ENCODE measurements at places on chromosomes 13 and 19.

- peak; percentile 48 for DNase-seq
Observed at GRCh38 chr13:76799696-76800095, 86.5 kb downstream of the KCTD12 start.

DNA sequence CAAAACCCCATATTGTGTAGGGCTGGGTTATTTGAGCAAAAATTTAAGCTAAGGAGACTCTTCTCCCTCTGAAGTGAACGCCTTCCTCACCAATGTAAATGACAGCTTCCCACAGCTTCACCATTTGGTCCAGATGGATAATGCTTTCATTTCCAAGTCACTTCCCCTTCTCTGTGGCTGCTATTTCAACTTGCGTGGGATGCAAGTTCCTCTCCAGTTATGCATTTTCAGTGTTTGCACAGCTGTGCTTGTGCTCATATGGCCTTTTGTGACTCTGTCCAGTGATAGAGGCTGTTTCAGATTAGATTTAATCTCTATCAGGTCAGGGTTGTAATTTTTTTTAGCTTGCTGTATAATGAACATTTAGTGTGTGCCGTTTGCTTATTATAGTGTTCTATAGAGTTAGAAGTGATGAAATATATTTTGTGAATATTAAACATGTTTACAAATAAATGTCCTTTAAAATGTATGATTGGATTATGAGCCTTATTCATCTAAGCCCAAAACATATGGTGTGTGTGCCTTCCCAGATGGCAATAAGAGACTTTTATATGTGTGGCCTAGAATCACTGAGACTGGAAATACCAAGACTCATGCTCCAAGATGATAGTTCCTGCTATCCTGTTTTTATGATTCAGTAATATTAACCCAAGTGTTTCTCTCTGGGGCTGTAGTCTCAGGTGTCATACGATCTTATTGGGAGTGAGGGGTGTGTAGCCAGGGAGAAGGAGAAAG lies 86.6 kb downstream of the TNFRSF19 start:
- DNase-seq = peak; percentile 51

GRCh38 chr19:43697295-43697694 lies 18.6 kb upstream of the IRGC start:
- DNase-seq = no peak

GRCh38 chr19:8571006-8571411 lies 6.2 kb downstream of the MYO1F start:
- no peak for DNase-seq

DNA sequence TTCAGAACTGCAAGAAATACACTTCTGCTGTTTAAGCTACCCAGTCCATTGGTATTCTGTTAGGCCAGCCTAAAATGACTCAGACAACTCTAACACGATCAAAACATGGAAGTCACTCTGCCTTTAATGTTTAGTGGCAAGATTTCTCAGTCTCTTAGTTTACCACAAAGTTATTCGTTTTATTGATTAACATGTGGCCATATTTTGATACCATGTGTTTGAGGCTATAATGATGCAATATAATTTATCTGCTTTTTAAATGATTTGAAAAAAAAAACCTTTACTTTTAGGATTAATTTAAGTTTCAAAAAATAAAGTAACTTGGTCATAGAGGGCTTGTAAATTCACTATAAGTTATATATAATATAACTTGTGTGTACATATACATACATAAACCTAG lies 223.4 kb downstream of the SPRY2 start:
- no peak for DNase-seq

DNA sequence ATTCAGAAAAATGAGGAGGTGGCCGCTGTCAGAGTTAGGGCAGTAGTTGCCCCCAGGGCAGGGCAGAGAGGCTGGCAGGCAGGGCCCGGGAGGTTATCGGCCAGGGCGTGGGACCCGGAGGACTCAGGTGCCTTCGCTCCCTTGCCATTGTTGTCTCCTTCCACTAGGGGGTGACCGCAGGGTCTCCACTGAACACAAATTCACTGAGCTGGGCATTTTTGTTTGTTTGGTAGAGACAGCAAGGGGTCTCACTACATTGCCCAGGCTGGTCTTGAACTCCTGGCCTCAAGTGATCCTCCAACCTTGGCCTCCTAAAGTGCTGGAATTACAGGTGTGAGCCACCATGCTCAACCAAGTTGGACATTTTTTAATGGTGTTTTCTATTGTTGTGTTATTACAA lies 25.1 kb downstream of the CARS2 start:
- no peak for DNase-seq

DNA sequence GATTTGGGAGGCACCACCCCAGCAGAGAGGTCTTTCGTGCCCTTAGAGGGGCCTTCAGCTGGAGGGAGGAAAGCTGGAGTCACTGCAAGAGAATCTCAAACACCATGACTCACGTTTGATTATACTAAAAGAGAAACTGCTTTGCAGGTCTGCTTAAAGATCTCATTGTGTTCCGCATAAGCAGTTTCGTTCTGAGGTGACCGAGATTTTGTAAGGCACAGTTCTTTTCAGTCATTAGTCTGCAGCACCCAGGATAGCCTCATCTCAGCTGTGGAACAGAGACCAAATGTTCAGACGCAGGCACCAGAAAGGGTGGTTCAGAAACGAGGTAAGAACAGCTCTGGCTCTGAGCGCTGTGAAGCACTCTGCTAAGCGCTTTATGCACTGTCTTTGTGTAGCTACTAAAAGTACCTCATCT lies 71.2 kb upstream of the GTF3A start:
- no peak for DNase-seq

DNA sequence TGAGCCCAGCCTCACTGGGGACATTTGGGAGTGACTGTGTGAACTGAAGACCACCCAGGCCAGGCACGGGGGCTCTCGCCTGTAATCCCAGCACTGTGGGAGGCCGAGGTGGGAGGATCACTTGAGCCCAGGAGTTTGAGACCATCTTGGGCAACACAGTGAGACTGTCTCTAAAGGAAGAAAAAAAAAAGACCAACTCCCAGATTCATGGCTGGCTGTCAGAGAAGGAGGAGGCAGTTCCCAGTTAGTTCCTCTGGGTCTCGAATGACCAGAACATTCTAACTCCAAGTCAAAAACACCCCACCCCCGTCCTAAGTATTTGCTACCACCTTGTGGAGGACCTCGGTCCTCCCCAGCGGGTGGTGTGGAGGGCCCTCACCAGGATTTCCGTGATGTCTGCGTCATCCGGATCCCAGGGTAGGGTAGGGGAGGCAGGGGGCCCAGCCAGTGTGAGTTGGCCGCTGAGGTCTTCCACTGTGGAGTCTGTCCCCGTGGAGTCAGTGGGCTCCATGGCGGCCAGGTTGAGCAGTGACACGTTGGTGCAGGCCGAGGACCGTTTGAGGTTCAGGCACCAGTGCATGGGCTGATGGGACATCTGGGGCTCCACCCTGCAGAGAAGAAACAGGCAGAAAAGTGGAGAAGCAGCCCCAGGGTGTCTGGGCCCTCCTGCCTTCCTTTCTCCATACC lies 1.3 kb downstream of the TSKS start:
- no peak for DNase-seq

DNA sequence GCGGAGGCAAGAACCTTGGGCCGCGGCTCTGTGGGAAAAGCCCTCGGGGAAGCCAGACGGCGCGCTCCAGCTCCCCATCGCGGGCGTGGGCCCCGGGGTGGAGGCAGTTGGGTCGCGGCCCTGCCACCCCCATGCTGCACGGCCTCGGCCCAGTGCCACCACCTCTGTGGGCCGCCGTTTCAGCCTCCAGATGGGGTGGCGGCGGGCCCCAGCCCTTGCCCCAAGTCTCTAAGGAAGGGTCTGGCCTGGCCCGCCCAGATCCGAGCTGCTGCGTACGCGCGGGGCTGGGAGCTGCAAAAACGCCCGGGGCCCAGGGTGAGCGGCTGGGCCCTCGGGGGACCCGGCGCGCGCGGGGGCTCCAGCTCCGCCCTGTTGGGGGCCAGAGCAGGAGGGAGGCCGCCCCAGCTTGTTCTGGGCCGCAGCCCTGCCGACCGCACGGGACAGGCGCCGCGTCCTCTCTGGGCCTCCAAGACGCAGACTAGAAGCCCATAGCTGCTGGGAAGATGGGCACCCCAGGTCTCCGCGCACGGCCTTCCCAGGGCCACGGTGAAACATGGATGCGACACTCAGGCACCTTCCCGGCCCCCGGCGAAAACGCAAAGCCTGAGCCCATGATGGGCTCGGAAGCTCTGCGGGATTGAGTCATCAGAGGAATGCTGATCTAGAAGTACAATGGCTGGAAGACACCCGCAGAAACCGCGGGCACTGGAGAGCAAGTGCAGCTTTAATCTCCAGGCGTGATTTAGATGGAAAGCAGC lies 110.1 kb downstream of the KCTD15 start:
- no peak for DNase-seq

GRCh38 chr19:41323430-41324125 lies 13.6 kb downstream of the CCDC97 start:
- no peak for DNase-seq

DNA sequence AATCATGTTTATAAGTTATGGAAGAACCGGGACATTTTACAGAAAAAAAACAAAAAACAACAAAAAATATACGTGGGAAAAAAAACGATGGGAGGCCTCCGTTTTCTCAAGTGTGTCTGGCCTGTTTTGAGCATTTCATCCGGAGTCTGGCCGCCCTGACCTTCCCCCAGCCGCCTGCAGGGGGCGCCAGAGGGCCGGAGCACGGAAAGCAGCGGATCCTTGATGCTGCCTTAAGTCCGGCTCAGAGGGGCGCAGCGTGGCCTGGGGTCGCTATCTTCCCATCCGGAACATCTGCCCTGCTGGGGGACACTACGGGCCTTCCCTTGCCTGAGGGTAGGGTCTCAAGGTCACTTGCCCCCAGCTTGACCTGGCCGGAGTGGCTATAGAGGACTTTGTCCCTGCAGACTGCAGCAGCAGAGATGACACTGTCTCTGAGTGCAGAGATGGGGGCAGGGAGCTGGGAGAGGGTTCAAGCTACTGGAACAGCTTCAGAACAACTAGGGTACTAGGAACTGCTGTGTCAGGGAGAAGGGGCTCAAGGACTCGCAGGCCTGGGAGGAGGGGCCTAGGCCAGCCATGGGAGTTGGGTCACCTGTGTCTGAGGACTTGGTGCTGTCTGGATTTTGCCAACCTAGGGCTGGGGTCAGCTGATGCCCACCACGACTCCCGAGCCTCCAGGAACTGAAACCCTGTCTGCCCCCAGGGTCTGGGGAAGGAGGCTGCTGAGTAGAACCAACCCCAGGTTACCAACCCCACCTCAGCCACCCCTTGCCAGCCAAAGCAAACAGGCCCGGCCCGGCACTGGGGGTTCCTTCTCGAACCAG lies 1.8 kb upstream of the APOE start:
- no peak for DNase-seq

- no peak for DNase-seq
Observed at GRCh38 chr19:28294395-28294794, 918.6 kb downstream of the UQCRFS1 start.

DNA sequence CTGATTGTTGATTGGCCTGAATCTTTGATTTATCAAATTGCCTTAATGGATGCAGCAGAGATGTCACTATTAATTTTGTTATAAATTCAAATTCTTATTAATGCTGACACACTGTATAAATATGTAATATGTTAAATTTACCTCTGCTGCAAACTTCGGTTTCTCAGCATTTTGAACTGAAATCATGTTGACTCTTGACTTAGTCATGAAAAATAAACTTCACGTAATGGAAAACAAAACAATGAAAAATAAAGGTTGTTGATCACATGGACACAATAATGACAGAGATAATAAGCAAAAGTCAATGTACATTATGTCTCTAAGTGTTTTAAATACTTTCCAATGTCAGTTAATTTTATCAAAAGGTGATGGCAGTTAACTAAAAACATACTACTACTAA lies 827.6 kb downstream of the PCDH9 start:
- DNase-seq = no peak

DNA sequence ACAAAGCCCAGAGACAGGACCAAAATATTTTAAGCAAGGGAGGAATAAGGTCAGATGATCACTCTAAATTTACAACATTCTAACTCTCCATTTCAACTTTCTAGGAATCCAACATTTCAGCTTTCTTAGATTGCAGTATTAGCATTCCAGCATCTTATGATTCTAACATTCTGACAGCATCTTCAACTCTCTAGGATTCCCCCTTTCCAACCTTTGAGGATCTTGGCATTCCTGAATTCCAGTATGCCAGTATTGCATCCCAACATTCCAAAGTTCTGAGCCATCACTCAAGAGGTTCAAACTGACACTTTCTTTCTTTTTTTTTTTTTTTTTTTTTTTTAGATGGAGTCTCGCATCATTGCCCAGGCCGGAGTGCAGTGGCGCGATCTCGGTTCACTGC lies 13.8 kb downstream of the TGFB1 start:
- no peak for DNase-seq

GRCh38 chr19:18646535-18647370 lies 9.9 kb downstream of the KLHL26 start:
- DNase-seq = no peak

DNA sequence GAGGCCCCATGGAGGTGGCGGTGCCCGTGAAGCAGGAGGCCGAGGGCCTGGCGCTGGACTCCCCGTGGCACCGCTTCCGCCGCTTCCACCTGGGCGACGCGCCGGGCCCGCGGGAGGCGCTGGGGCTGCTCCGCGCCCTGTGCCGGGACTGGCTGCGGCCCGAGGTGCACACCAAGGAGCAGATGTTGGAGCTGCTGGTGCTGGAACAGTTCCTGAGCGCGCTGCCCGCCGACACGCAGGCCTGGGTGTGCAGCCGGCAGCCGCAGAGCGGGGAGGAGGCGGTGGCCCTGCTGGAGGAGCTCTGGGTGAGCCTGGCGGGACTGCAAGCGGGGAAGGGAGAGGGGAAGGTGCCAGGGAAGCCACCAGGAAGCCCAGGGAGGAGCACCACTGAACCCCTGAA lies 5.8 kb downstream of the ZNF444 start:
- DNase-seq = no peak

DNA sequence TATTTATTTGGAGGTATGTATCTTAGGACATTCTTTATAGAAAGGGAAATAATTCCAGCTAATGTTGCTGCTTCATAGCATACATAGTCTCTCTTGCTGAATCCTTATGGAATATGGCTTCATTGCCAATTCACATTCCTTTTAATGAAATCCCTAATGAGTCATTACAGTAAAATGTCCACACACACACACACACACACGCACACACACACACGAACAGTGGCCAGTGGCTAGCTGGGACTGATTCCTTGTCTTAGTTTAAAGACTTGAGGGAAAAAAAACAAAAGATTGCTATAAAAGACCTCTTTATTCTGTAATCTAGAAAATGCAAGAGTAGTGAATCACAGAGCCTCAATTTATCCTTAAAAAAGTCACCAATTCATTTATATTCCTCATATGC lies 301.6 kb downstream of the SLITRK6 start:
- DNase-seq = no peak

- DNase-seq = peak; percentile 56
Observed at GRCh38 chr13:49791711-49792549, 552 bp downstream of the KPNA3 start.

DNA sequence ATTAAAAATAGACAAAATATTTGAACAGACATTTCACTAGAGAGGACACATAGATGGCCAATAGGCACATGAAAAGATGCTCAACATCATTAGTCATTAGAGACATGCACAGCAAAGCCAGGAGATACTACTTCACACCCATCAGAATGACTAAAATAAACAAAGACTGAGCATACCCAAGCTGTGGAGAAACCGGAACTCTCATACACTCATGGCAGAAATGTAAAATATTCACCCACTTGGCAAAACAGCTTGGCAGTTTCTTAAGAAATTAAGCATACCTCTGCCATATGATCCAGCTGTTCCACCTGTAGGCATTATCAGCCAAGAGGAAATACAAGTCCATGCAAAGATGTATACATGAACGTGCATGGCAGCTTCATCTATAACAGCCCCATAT lies 213.4 kb downstream of the TSHZ3 start:
- DNase-seq = no peak

Data from left renal pelvis (tissue), 4 donors.